GM23338 (cell line): ENCODE measurements at places on chromosomes 1 and 21. TPM values are rescaled to one million over a fixed set of nuclear protein-coding genes. Genes with fewer than 3 reads are reported as not detected.

LRIF1 gene
- 31.5 and 32.6 TPM in 2 replicates for total RNA-seq

XCL1 gene
- total RNA-seq = not detected in 2 replicates

CD164L2 gene
- total RNA-seq = 1.2 and 2.8 TPM in 2 replicates

C1orf226 gene
- 7.9 and 12.5 TPM in 2 replicates for total RNA-seq

PLPP3 gene
- 49.0 and 61.9 TPM in 2 replicates for total RNA-seq

RRP1B gene
- total RNA-seq = 91.7 and 95.7 TPM in 2 replicates

HAPLN2 gene
- not detected in 2 replicates for total RNA-seq

LAX1 gene
- not detected in 2 replicates for total RNA-seq

RAB13 gene
- total RNA-seq = 38.0 and 38.6 TPM in 2 replicates

GJB5 gene
- total RNA-seq = 0.50 and 1.4 TPM in 2 replicates

C4BPA gene
- total RNA-seq = not detected in 2 replicates

WNT2B gene
- 0.12 and 0.90 TPM in 2 replicates for total RNA-seq

VHLL gene
- not detected in 2 replicates for total RNA-seq

CD2 gene
- not detected in 2 replicates for total RNA-seq

OR10J1 gene
- not detected in 2 replicates for total RNA-seq

RIMKLA gene
- 5.5 and 6.6 TPM in 2 replicates for total RNA-seq

ATP1A4 gene
- total RNA-seq = 0.23 and 0.63 TPM in 2 replicates

GLUL gene
- total RNA-seq = 356 and 359 TPM in 2 replicates

COA7 gene
- total RNA-seq = 27.5 and 33.5 TPM in 2 replicates

TBX15 gene
- total RNA-seq = 0.21 TPM in 1 of 2 replicates, not detected in the other

NPL gene
- 1.2 and 2.8 TPM in 2 replicates for total RNA-seq

LCE6A gene
- not detected in 2 replicates for total RNA-seq

GPR3 gene
- 6.6 and 9.1 TPM in 2 replicates for total RNA-seq

PLA2G5 gene
- total RNA-seq = 0.16 TPM in 1 of 2 replicates, not detected in the other

IL19 gene
- not detected in 2 replicates for total RNA-seq

AMPD2 gene
- total RNA-seq = 58.6 and 62.1 TPM in 2 replicates

LIPI gene
- not detected in 2 replicates for total RNA-seq

PLPPR5 gene
- 4.2 and 4.7 TPM in 2 replicates for total RNA-seq

LEFTY1 gene
- 65.4 and 67.1 TPM in 2 replicates for total RNA-seq

NEXN gene
- 2.6 and 3.8 TPM in 2 replicates for total RNA-seq

CFHR3 gene
- total RNA-seq = 0.17 and 2.0 TPM in 2 replicates

SNAPIN gene
- total RNA-seq = 25.6 and 28.1 TPM in 2 replicates

C1QTNF12 gene
- total RNA-seq = 3.0 and 4.1 TPM in 2 replicates

ESPN gene
- 12.7 and 13.6 TPM in 2 replicates for total RNA-seq

IFNLR1 gene
- total RNA-seq = 4.2 and 4.3 TPM in 2 replicates

SUSD4 gene
- 2.1 and 3.6 TPM in 2 replicates for total RNA-seq

FCAMR gene
- total RNA-seq = not detected in 2 replicates

MAGOH gene
- total RNA-seq = 79.3 and 110 TPM in 2 replicates
